Activated CD4-positive, alpha-beta memory T cell treated with anti-CD3 and anti-CD28 coated beads for 36 hours (primary cell): ENCODE measurements at places on chromosomes 11 and 22. TPM values are rescaled to one million over a fixed set of nuclear protein-coding genes. Genes with fewer than 3 reads are reported as not detected.

KRTAP5-7 gene
- total RNA-seq = not detected

H19 gene
- not detected for total RNA-seq

IGLL1 gene
- not detected for total RNA-seq

PIM3 gene
- 222 TPM for total RNA-seq

DNA sequence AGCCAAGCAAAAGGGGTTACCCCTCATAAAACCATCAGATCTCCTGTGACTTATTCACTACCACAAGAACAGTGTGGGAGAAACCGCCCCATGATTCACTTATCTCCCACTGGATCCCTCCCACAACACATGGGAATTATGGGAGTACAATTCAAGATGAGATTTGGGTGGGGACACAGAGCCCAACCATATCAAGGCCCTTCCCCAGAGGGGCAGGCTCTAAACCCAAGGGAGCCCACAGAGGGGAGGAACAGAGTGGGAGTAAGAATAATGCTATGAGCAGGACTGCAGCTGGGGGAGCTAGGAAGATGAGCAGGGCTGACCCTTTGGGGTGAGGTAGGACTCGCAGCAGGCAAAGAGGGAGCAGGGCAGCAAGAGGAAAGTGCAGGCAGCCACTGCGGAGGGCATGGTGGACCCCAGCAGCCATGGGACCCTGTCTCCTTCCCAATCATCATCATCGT lies 59.3 kb downstream of the CD82 start:
- no peak for DNase-seq

GRCh38 chr22:23177197-23177596 lies 3.1 kb upstream of the BCR start:
- no peak for DNase-seq

DNA sequence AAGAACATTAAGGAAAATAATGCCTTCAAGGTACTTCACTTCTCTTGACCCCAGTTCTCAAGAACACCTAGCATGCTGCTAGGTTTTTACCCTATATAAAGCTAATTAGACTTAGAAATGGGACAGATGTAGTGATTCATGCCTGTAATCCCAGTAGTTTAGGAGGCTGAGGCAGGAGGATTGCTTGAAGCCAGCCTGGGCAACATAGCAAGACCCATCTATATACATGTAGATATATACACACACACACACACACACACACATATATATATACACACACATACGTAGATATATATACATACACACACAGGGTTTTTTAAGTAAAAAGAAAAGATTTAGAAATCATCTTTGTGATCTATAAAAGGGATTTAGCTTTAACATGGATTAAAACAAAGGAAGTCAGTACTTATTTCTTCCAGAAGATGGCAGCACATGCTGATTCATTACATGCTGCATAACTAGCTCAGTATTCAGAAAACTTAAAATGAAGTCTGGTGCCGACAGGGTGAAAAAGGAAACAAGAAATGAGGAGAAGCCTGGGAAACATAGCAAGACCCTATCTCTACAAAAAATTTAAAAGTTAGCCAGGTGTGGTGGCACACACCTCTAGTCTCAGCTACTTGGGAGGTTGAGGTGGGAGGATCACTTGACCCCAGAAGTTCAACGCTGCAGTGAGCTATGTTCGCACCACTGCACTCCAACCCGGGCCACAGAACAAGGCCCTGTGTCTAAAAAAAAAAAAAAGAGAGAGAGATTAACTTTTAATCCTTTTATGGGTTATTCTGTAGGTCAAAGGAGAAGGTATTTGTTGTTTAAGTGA lies 28.5 kb upstream of the RBX1 start:
- DNase-seq = no peak

DNA sequence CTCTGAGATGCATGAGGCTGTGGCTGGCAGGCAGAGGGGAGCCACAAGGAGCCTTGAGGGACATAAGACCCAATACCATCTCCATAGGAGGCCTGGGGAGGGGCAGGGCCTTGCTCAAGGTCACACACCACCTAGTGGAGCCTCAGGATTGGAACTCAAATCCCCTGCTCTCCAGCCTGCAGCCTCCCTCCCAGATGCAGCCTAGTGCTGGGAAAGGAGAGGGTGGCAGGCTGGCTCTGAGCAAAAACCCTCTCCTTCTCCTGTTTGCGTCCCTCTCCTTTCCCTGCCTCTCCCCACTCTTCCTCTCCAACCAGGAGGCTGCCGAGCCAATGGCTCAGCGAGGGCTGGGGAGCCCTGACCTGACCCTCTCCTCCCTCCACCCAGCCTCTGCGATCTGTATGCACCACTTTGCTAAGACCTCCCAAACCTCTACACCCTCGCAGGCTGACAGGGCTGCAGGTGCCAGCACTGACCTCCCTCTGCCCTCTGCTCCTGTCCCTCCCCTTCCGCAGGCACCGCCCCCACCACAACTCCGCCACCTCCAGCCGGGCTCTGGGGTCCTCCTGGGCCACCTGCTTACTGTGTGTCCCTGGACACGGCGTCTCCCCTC lies 14.7 kb downstream of the IGLL1 start:
- DNase-seq = peak; percentile 14

DNA sequence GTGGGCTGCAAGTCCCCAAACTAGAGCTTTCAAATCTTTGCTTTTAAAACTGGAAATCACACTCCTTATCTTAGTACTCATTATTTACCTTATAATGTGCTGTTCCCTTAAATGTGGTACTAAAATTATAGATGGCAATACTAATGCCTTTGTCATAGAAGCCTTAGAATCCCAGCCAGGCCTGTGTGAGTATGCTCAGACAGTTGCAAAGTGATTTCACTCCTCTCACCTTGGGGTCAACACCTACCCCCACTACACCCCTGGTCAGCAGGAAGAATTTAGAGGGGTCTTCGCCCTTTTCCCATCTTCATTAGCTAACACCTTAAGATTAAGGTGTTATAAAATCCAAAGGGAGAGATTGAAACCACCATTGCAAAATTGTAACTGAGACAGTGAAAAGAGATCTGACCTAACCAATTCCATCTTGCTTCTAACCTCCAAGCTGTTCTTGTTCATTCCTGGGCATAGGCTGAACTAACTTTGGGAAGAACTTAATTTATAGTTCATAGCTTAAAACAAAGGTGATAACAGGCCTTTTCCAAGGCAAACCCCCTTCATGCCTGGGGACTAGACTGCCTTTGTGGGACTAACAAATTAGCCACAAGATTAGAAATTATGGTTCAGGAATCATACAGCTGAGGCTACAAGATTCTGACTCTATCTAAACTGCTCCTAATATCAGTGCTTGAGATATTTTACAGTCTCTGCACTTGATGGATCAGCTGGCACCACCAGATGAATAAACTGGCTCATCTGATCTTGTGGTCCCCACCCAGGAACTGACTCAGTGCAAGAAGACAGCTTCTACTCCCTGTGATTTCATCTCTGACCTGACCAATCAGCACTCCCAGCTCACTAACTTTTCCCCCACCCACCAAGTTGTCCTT lies 10.4 kb upstream of the MRPL17 start:
- DNase-seq = peak; percentile 83

DNA sequence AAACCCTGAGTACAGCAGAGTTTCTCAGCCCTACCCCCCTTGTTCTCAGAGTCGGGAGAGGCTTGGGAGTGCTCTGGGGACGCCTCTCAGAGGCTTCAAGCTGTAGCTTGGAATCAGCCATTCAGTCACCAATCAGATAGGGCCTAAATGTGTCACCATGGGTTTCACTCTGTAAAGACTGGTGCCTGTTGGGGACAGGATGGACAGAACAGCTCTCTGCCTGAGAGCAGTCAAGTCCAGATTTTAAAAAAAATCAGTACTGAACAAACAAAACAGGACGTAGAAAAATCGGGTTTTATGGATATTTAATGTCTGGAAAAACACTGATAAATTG lies 1.3 kb downstream of the FADD start:
- DNase-seq = peak; percentile 41
